Esophagus squamous epithelium (tissue), 5 donors: ENCODE measurements at places on chromosomes 5 and 9.

GRCh38 chr5:148147415-148147814 is 20.9 kb upstream of the SPINK14 start:
- no peak for DNase-seq

GRCh38 chr9:134371731-134372130 is 45.5 kb downstream of the RXRA start:
- no peak for DNase-seq

- no peak for DNase-seq
These were observed 66.8 kb downstream of the RASGEF1C start for GRCh38 chr5:180142021-180142765.

- no peak for DNase-seq
These were observed 87.5 kb upstream of the RANBP3L start for GRCh38 chr5:36389245-36389644.

GRCh38 chr5:143554187-143554717 is 150.8 kb upstream of the NR3C1 start:
- DNase-seq = no peak

DNA sequence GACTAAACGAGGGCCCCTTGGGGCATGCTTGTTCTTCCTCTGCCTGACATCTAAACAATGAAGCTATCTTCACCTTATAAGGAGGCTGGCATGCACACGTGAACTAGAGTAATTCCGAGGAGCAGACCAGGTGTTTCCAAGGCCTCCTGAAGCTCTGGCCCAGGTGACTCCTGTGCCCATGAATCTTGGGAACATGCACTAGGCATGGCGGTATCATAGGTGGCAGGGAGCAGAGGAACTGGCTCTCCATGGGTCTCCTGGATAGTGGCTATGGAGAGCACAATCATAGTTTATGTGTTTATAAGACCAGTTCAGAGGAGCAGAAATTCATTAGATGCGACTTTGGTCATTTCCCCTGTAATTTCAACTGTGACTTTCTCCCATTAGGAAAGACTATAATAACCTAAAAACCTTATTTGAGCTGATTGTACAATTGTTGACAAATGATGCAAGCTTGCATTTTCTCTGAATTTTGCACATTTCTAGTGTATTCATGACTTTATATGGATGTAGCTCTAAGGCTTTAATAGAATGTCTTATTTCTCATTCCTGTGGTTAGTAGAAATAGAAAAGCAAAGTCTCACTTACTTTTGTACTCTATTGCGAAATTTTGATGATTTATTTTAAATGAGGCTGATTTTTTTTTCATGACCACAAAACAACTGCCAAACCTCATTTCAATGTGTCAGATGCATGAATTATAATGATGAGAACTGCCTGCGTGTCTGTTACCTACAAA is 135.3 kb upstream of the RPS23 start:
- no peak for DNase-seq

- DNase-seq = no peak
These were observed 181.6 kb upstream of the MAP1B start for GRCh38 chr5:71925608-71926091.

- DNase-seq = no peak
These were observed 110.1 kb upstream of the OTULINL start for GRCh38 chr5:14471507-14471906.

DNA sequence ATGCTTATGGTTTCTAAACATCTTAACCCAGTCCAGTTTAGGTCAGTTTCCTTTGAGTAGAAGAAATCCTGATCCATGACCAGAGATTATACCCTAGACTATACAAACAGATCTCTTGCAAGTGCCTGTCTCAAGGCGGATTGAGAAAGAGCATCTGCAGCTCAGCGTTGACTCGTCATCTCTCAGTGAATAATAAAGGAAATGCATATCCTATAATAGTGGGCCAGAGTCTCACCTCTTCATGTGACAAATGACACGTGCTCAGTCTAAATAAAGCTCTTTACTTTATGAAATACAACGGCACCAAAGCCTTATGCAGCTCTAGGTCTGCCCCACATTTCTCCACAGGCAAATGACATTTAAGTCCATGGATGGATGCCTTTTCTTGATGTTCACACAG is 179.4 kb upstream of the NR3C1 start:
- no peak for DNase-seq

DNA sequence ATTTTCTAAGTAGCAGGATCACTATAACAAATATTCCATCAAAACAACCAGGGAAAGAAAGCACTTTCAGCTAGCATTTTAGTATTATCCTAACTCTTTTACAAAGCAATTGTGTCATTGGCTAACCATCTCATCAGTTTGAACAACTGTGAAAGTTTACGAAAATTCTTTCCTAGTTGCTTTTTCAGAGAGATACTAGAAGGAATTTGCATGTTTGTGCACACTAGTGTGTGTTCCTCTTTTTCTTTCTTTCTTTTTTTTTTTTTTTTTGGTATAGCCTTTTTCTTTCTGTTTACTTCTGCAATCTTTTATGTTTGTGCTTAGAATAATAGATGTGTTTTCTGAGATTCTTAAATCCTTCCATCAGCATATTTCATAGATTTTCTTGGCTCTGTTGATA is 124.7 kb upstream of the SEMA6A start:
- no peak for DNase-seq

DNA sequence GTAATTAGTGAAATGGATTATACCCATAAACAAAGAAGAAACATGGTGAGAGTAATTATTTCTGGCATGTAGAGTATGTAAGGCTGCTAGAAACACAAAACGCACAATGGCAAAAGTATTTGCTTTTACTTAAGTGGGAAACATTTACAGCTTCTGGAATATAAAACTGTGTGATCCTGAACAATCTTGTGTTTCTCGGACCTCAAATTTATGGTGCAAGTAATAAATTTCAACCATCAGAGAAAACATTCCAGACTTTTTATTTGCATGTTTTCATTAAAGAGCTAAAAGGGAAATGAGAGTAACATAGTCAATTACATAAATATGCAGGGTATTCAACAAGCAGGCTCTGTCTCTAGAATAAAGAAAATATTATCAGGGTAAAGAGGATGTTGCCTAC is 17.2 kb upstream of the PRR16 start:
- DNase-seq = no peak

DNA sequence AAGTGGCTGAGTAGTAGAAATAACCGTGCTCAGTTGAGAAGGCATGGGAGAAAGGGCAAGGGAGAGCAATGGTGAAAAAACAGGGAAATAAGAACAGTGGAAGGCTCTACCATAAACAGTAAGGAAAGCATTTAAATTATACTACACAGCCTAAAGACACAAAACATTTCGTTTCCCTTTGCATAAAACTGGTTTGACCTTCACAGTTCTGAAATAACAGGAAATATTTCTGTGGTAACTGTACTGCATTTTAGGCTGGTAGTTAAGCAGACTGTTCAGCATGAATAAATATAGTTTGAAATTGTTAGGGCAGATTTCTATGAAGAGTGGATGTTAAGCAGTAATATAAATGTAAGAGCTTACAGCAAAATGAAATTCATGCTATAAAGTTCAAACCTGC is 147.5 kb downstream of the CSNK1G3 start:
- no peak for DNase-seq

GRCh38 chr5:79686799-79687198 is 2.8 kb upstream of the CMYA5 start:
- DNase-seq = no peak

- no peak for DNase-seq
These were observed 96.3 kb downstream of the CDH18 start for GRCh38 chr5:19891658-19892057.

GRCh38 chr9:8907868-8908267 is 1108.3 kb upstream of the DMAC1 start:
- DNase-seq = no peak

DNA sequence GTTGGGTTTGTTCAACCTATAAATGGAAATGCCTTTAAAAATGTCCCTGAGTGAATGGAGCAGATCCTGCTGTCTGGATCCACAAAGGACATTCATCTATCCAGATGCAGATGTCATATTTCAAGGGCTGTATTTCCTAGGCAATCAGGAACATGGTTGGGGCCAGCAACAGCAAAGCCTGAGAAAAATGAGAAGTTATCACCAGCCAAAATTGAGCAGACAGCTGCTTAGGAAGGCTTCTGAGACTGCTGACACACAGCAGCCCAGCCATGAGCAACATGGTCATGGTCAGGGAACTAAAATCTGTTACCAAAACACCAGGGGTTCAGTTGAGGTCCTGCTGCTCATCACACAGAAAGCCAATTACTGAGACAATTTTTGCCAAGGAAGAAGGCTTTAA is 9.2 kb upstream of the IL7R start:
- no peak for DNase-seq

DNA sequence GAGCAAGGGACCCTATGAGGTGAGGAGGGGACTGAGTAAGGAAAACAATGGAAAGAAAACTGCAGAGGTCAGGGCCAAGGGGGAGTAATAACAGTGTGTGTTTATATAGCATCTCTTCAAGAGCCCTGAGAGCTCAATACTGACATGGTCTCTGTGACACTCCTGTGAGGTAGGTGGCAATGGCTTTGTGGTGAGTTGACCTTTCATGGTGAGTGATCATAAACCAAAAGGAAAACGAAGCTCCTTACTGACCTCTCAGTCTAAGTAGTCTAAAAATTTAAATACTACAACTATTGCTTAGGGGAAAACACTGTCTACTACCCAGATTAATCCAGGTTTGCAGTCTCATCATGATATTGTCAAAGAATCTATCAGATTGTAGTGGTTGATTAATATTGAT is 130.9 kb downstream of the SNCAIP start:
- no peak for DNase-seq

- no peak for DNase-seq
These were observed 132.5 kb downstream of the CDH18 start for GRCh38 chr5:19855453-19855852.

DNA sequence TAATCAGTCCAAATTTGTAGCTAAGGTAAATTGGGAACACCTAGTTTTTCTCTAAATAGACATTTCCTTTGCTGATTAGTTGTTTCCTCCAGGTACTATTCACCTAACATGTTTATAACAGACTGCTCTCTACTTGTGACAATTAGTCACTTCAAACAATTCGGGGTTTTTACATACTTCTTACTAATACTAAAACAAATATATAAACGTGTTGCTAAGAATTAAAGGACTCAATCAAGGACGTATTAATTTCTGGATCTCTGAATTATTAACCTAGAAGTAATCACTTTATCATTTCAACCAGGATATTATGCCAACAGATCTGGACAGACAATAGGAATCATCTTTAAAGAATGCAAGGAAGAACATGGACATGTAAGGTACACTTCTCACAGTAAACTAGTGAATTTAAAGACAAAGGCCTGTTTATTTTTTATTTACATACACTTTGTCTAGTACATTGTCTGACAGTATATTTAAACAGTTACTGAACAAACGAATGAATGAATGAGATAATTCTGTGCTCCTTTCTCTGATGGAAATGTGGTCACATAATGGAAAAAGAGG is 22.3 kb downstream of the PJA2 start:
- no peak for DNase-seq

GRCh38 chr9:116978155-116978554 is 291.1 kb downstream of the TRIM32 start:
- DNase-seq = no peak

DNA sequence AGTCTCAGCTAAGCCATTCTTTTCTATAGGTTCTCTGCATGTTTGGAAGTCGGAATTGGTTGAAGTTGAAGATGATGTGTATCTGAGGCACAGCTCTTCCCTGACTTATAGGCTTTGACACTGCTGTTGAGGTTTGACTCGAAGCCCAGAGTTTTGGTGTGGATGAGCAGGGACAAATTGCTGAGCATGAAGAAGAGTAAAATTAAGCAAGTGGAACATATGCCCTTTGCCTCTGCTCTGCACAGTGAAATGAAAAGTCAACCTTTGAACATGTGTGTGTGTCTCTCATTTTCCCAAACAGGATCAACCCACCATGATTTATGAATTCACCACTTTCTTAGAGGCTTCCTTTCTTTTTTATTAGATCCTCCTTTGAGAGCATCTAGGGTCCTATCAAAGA is 8.5 kb downstream of the HMHB1 start:
- no peak for DNase-seq

GRCh38 chr9:100933656-100934055 is 94.9 kb upstream of the PLPPR1 start:
- DNase-seq = no peak

DNA sequence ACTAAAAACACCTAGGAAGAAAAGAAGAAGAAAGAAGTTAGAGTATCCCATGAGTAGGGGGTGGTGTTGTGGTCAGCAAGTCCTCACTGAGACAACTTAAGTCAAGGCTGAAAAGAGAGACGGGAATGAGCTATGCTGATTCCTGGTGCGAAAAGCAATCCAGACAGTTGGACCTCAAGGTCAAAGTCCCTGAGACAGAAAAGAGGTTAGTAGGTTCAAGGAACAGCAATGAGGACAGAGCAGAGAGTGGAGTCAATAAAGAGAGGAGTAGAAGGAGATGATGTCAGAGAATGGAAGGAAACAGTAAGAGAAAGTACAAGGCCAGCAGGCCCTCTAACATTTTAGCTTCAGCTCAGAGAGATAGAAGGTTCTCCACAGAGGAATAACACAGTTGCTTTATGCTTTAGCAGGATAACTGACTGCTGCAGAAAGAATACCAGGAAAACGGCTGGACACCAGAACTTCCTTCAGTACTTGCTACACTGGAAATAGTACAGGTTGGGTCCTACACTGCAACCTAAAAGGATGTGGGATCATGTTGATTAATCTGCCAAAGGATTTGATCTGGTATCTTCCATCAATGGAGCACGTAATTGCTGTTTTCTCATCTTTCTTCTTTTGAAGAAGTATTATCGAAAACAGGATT is 43.6 kb downstream of the GNAQ start:
- no peak for DNase-seq

DNA sequence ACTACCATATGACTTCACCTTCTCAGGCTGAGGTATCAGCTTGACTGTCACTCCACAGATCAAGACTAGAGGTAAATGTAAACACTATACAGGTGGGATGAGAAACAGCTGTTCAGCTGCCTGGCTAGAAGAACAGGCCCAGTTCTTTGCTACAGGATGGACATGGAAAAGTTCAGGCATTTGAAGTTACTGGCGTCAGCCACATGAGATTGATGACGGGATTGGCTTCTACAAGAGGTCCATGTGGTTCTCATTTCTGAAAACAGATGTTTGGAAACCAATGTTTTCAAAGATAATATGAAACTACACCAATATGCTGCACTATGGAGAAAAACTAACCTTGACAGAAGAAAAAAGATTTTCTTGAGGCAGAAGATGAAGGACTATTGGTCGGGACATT is 324.1 kb downstream of the CDH10 start:
- no peak for DNase-seq

- DNase-seq = no peak
These were observed 89.6 kb downstream of the RAPGEF1 start for GRCh38 chr9:131650254-131650653.

- no peak for DNase-seq
These were observed 714 bp upstream of the IER5L start for GRCh38 chr9:129178568-129179382.

- no peak for DNase-seq
These were observed 107.0 kb upstream of the PCA3 start for GRCh38 chr9:76657265-76657664.

GRCh38 chr5:135156715-135157404 is 122.8 kb upstream of the PITX1 start:
- no peak for DNase-seq
